ENCODE measurements at places on chromosomes 7 and 10.

- DNase-seq: no peak
These were observed 1126.3 kb downstream of the SORCS1 start for GRCh38 chr10:106038246-106038645.

GRCh38 chr10:88903715-88904114, 23.7 kb downstream of the STAMBPL1 start:
- DNase-seq: no peak

- DNase-seq: no peak
These were observed 1.6 kb downstream of the CCDC71L start for GRCh38 chr7:106659166-106659962.

- no peak for DNase-seq
These were observed 109.4 kb upstream of the ADAM12 start for GRCh38 chr10:126497672-126498071.

GRCh38 chr10:3755440-3756359, 29.3 kb downstream of the KLF6 start:
- DNase-seq: no peak

All from effector memory CD4-positive, alpha-beta T cell (primary cell).